ENCODE measurements at places on chromosomes 2 and 18.
A peak's percentile ranks its signal among the peaks of the same experiment; 100 is the strongest.

DNA sequence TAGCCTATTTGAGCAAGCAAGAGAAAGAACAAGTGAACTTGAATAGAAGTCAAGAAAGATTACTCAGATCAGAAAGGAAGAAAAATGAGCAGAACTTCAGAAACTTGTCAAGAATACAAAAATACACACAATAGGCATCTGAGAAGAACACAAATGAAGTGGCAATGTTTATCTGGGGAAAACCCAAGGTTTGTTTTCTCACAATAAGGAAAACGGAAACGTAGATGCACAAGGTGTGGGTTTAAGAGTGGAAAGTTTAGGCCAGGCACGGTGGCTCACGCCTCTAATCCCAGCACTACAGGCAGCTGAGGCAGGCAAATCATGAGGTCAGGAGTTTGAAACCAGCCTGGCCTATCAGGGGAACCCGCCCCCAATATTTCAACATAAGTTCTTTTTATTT, 159.5 kb upstream of the GYPC start:
- no peak for DNase-seq

GRCh38 chr2:232772531-232772930, 3.8 kb downstream of the KCNJ13 start:
- no peak for DNase-seq

- no peak for DNase-seq
These were observed 89.8 kb upstream of the TEX51 start for GRCh38 chr2:126808929-126809328.

DNA sequence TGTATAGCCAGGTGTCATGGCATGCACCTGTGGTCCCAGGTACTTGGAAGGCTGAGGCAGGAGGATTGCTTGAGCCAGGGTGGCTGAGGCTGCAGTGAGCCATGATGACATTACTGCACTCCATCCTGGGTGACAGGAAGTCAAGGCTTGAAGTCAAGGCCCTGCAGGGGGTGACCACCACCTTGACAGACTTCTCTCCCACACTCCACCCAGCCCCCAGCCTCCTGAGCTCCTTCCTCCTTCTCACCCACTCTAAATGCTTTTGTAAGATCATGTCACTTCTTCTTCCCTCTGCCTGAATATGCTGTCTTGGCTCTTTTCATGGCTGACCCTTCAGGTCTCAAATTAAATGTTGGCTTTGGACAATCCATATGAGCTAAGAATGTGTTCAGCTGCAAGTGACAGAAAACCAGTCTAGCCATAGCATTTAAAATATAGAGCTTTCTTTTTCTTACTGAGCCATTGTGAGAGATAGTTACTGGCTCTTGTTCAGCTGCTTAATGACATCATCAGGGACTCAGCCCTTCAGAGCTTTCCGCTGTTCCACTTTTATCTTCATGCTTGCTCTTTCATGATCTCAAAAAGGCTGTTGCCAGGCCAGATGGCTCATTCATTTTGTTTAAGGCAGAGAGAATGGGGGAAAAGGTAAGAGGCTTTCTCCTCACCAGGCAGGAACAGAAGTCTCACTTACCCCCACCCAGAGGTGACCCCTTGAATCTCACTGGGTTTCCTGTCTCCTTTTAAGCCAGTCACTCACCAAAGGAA, 36.7 kb upstream of the TTC39C start:
- no peak for DNase-seq

DNA sequence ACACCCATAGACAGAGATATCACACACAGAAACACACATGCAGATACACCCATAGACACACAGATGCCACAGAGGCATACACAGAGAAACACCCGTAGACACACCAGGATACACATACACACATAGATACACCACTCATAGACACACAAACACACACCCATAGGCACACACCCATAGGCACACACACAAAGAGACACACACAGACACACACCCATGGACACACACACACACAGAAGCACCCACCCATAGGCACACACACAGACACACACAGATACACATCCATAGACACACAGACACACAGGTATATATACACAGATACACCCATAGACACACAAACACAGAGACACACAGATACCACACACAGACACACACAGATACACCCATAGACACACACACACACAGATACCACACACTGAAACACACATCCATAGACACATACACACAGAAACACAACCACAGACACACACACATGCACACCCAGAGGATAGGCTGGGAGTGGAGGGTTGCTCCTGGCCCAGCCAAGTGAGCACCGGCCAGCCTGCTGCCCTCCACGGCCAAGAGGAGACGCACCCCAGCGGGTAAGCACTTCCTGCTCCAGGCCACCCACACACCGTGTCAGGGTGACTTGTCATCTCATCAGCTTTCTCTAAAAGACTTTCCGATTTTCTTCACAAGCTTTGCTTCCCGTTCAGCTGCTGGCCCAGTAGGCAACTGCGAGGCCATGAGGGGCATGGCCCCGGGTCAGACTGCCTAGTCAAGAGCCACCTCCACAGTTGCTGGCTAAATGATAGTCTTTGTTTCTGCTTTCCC, 14.1 kb upstream of the CNNM3 start:
- DNase-seq = no peak

- no peak for DNase-seq
These were observed 326.7 kb downstream of the AGAP1 start for GRCh38 chr2:235820571-235820970.

DNA sequence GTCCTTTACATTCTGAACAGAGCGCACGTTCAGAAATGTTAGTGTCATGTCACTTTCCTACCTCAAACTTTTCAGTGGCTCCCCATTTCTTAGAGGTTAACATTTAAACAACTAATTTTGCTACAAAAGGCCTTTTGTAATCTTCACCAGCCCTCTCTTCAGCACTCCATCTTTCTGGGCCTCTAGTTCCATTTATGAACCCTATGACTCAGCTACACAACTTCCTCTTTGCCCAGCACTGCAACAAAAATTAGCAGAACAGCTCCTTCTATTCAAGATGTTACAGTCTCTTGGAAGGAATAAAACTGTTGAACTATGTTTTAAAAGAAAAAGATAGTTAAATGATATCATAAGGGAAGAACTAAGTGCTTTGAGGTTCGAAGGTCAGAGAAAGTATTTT, 139.9 kb downstream of the VWC2L start:
- no peak for DNase-seq

DNA sequence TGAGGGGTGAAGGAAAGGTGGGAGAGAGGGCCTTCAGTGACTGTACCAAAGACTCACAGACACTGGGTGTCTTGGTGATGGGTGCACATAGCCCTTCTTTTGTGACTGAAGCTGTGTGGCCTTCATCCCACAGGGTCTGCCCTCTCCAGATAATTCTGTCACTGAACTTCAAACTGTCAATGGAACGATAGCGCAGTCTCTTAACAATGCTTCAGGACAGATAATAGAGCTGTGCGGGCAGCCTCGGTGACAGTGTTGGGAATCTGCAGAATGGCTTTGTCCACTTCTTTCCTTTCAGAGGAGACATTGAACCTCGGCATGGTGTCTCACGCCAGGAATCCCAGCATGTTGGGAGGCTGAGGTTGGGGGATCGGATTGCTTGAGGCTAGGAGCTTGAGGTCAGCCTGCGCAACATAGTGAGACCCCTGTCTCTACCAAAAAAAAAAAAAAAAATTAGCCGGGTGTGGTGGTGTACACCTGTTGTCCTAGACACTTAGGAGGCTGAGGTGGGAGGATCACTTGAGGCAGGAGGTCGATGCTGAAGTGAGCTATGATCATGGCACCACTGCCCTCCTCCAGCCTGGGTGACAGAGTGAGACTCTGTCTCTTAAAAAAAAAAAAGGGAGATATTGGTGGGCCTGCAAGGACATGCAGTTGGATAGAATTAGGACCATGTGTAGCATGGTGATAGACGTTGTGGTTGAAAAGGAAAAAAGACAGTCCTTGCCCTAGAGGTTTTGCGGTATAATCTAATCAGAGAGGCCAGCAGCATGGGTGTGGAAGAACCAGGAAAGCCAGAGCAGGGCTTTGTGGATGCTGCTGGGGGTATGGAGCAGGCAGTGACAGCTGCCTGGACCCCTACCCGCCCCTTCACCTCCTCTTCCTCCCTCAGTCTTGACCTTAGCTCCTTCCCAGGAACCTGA, 91.4 kb downstream of the LDLRAD4 start:
- DNase-seq = no peak

- peak; percentile 60 for DNase-seq
These were observed 127.2 kb downstream of the OSBPL1A start for GRCh38 chr18:24270358-24270936.

- DNase-seq = no peak
These were observed 19.3 kb downstream of the GPD2 start for GRCh38 chr2:156455361-156455975.

- DNase-seq = no peak
These were observed 28.4 kb upstream of the SELENOI start for GRCh38 chr2:26317377-26318105.

DNA sequence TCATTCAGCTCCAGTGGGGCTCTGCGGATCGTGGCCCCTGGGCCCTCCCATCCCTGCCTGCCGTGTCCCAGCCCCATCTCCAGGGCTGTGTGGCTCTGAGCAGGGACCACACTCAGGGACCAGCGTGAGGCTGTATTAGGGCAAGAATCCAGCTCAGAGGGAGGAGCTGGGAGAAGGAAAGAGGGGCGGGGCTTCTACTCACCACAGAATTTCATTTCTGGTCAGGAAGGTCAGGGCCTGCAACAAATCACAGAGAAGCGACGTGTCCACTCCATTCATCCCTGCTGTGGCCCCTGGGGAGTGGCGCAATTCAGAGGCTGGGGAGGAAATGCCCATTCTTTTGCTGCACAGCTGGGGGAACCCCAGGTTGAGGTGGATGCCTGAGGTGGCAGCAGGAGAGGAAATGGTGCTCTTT, 828 bp downstream of the CIB4 start:
- no peak for DNase-seq

DNA sequence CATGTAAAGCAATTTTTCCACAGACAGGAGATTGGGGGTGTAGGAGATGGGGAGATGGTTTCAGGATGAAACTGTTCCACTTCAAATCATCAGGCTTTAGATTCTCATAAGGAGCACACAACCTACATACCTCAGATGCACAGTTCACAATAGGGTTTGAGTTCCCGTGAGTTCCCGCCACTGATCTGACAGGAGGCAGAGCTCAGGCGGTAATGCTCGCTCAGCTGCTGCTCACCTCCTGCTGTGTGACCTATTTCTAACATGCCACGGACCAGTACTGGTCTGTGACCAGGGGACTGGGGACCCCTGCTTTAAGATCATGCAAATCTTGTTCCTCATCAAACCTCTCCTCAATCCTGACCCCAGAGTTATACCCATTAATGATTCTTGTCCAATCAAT, 70.1 kb downstream of the RPE start:
- DNase-seq = no peak

Data from pons (tissue), 1 donor.